Stimulated activated CD4-positive, alpha-beta T cell treated with anti-CD3 and anti-CD28 coated beads, TNF-alpha, amount 100 ng/mL, for 24 hours (primary cell): ENCODE measurements at places on chromosomes 5 and 9.

DNA sequence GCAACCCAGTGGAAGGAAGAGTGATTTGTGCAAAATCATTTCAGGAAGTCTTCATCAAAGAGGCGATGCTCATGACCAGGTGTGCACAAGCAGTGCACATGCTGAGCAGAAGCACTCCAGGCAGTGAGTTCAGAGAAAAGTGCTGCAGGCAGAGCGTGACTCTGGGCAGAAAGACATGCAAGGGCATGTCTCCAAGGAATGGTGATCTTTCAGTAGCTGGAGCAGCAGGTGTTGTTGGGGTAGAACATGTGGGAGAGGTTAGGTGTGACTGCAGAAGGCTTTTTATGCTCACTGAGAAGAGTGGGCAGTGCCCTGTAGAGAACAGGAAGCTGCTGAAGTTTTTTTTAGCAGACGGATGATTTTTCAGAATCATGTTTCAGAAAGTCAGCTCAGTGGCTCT is 545.4 kb upstream of the TLE4 start:
- no peak for DNase-seq

DNA sequence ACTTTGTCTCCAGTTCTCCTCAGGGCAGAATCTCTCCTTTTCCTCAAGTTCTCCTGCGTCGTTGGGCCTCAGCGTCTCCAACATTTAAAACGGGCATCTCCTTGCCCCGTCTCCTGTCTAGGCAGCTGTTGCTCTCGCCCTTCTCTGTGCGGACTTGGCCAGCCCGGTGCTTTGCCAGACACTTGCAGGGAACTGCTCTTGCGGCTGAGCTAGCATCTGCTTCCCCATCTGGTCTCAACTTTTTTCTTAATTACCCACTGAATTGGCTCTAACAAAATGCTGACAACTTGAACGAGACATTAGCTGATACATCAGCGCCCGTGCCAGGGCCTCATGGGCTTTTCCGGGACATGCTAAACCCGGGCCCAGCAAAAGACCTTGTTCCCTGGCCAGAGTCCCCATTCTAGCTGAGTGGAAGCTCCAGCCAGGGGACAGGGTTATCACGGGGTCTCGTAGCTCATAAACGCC is 25.1 kb downstream of the ZNF618 start:
- DNase-seq: no peak

GRCh38 chr5:77177576-77177975 is 32.9 kb upstream of the PDE8B start:
- no peak for DNase-seq

- DNase-seq: no peak
Observed at GRCh38 chr9:34573599-34574325, 15.8 kb downstream of the CNTFR start.

DNA sequence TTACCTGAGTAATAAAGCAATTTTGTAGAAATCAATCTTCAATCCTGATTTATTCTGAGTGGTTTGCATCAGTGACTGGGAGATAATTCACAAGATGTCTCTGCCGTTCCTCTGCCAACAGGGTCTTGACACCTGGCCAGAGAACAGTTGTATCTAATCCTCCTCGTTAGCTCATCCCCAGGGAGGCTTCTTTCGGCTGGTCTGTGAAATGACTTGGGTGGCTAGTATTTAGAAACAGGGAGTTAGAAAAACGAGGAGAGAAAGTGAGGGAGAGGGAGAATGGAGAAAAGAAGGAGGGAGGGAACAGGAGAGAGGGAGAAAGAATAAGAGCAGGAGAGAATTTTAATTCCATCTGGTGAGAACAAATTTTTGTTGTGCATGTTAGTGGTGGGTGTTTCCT is 600.2 kb upstream of the TLE4 start:
- DNase-seq: no peak

DNA sequence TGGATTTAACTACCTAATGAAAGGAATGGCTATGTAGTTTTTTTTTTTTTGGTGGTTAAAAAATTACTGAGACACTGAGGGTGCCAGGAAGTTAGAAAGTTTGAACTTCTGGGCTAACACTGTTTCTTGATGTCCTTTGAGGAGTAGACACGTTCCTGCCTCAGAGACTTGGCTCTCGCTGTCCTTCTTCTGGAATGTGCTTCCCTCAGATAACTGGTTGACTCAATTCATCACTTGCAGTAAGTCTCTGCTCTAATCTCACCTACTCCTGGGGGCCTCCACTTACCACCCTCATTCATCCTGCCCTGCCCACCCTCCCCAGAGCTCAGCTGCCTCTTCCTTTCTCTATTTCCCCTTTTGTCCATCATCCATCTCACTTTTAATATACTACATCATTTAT is 167.0 kb downstream of the YTHDC2 start:
- DNase-seq: no peak

GRCh38 chr5:6454628-6455053 is 6.0 kb downstream of the UBE2QL1 start:
- no peak for DNase-seq

DNA sequence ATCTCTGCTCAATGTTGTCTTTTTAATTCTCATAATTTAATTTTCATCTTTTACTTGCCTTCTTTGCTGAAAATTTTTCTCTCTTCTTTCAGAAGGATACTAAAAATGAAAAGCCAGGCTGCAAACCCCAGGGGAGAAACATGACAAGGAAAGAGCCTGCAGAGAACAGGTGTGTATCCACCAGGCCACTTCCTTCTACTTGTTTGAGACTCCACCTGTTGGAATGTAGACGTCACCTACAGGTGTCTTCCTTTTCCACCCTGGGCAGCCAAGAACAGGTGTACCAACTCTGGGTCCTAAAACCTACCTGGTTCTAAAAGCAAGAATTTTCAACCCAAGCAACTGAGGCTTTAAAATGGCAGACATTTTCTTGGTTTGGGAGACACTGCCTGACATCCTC is 166.8 kb downstream of the ATP10B start:
- no peak for DNase-seq
